Testis (tissue), 5 donors: ENCODE measurements at places on chromosomes 4 and X.
A peak's percentile ranks its signal among the peaks of the same experiment; 100 is the strongest.

GRCh38 chr4:14184265-14184664, 556.7 kb upstream of the BOD1L1 start:
- no peaks in the 10 kb centered on the region for H3K36me3 ChIP-seq
- no peak overlapping the region for H3K27ac ChIP-seq

DNA sequence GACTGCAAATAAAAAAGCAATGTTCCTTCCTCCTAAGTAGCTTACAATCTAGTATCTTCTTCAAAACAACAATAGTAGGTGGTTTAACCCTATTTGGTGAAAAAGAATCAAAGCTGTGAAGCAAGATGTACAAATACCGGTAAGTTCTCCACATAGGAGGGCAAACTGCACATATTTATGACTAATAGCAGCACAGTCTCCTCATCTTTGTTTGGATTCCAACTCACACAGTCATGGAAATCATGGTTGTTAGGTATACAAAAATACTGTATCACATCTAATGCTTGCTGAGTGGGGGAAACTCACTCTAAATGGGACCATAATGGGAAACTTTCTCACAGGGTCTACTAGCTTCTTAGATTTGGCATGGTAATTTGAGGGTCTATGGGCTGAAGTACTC, 597.2 kb downstream of the INPP4B start:
- no peak overlapping the region for H3K27ac ChIP-seq
- no peak for DNase-seq
- H3K36me3 ChIP-seq: no peaks in the 10 kb centered on the region
- no peak overlapping the region for H3K4me3 ChIP-seq
- no peaks in the 10 kb centered on the region for H3K27me3 ChIP-seq

DNA sequence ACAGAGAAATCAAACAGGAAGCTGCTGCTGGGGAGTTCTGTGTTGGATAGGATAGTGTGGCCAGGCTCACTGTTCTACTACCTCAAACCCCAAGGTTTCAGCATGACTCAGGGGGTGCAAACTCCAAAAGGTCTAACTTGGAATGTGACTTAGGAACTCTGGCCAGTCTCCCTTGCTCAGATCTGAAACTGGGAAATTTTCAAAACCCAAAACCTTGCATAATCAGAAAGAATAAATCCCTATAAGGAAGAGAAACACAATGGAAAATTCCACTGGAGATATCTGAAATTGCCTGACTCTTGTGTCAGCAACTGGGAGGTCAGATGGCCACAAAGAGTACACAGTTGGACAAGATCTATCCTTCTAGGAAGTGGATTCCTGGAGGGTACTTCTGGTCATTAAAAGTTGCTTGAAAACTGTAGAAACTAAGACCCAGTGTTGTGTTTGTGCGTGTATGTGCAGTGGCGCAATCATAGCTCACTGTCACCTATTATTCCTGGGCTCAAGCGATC, 58.0 kb downstream of the PPEF2 start:
- peak; percentile 36 for DNase-seq
- no peaks in the 10 kb centered on the region for H3K36me3 ChIP-seq
- no peaks in the 10 kb centered on the region for H3K27me3 ChIP-seq
- H3K4me3 ChIP-seq: no peak overlapping the region

GRCh38 chr4:140640150-140640748, 71.5 kb upstream of the UCP1 start:
- H3K4me1 ChIP-seq: peaks cover 17% of the 10 kb centered on the region
- H3K27me3 ChIP-seq: no peaks in the 10 kb centered on the region
- DNase-seq: no peak
- H3K27ac ChIP-seq: no peak overlapping the region
- no peaks in the 10 kb centered on the region for H3K36me3 ChIP-seq
- H3K4me3 ChIP-seq: no peak overlapping the region

DNA sequence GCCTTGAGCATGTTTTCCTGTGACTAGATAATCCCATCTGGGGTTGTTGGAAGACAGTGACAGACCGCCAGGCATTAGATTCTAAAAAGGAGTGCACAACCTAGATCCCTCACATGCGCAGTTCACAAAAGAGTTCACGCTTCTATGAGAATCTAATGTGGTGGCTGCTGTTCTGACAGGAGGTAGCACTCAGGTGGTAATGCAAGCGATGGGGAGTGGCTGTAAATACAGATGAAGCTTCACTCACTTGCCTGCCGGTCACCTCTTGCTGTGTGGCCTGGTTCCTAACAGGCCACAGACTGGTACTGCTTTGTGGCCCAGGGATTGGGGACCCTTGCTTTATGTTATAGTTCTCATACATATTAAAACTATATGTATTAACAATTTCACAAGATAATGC, 81.9 kb upstream of the TMLHE start:
- no peak overlapping the region for H3K4me3 ChIP-seq
- H3K4me1 ChIP-seq: no peaks in the 10 kb centered on the region
- no peaks in the 10 kb centered on the region for H3K36me3 ChIP-seq
- DNase-seq: no peak
